Cerebellar nuclear complex (tissue), 1 donor: ENCODE measurements at places on chromosomes 11 and 22.
A peak's percentile ranks its signal among the peaks of the same experiment; 100 is the strongest.

- no peak for DNase-seq
Measured at GRCh38 chr11:114441921-114442320, 2.7 kb downstream of the REXO2 start.

GRCh38 chr22:32558681-32559355 lies 84.2 kb downstream of the FBXO7 start:
- DNase-seq = no peak

DNA sequence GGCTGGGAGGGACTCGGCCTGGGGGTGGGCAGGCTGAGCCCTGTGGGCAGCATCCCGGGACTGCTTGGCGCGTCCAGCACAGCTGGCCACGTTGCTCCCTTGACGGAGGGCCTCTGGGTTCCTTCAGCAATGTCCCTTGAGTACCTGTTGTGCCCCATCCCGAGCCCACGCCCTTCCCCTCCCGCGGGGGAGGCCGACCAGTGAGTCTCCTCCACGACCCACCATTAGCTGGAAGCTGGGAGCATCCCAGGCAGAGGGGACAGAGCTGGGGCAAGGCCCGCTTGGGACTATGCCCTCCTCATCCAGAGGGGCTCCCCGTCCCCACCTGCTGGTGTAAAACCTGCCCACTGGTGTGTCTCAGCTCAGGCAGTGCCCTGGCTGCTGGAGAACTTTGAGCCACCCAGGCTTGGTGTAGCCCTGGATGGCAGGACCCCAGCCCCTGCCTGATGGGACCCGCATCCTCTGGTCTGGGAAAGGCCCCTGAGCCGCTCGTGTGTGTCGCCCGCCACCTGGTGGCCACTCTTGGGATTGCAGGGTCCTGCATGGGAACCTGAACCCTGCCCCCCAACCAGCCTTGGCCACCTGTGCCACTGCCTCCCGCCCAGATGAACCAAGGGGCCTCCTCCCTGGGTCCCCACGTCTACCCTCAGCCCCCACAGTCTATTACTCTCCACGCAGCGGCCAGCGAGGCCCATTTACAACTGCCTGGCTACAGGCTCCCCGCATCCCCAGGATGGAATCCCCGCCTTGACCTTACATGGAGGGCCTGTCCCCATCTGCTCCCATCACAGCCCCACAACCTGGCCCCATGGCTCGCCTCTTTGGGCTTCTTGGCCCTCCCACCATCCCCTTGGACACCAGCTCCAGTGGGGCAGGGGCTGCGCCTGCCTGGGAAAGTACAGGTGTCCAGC lies 16.6 kb upstream of the ARHGAP8 start:
- DNase-seq = no peak

GRCh38 chr22:44025171-44026065 lies 1.3 kb downstream of the PARVB start:
- no peak for DNase-seq

GRCh38 chr22:36469094-36469710 lies 12.2 kb downstream of the TXN2 start:
- no peak for DNase-seq

DNA sequence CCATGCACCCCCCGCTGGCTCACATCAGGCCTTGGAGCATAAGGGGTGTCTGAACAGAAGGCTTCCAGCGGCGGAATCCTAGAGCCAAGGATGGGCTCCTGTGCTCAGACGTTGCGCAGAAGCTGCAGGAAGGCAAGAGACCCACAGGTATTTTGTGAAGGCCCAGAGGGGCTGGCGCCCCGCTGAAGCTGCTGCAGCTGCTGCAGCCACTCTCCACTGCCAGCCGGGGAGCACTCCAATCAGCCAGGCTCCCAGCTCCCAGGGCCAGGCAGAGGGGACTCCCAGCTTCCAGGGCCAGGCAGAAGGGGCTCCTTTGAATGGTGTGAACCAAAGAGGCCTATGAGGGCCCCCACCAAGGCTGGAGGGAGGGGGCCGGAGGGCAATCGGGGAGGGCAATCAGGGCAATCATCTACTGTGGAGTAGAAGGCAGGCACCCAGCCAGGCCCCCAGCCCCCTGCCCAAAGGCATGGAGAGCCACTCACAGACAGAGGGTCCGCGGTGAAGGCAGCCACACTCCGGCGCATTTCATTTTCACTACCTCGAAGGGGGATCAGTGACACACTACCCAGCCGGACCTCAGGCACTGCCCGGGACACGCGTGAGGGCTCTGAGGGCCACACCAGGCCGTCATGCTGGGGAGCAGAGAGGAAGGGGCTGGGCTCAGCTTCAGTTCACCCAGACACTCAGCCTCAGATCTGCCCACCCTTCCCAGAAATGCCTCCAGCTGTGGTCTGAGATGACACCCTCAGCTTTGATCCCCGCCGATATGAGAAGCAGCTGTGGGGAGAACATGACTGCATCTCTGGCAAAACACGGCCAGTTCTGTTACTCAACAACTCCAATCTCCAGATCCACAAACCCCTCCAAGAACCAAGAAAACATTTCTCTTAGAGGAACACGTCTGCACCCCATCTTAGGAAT lies 11.6 kb upstream of the PDE2A start:
- no peak for DNase-seq

DNA sequence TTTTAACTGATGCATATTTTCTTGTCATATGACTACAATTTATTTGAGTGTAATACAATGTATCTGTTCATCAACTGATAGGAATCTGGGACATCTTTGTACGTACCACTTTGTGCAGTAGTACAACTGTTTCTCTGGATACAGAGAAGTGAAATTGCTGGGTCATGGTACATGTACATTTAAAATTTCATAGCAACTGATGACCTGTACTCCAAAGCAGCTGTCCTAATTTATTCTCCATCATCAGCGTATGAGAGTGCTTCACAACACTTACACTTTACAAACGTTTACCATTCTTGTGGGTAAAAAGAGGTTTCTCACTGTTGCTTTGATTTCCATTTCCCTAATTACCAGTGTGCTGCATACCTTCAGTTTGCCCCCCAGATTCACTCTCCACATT lies 552.8 kb upstream of the CADM1 start:
- no peak for DNase-seq

- DNase-seq = peak; percentile 69
Measured at GRCh38 chr11:126702987-126703386, 297.6 kb downstream of the KIRREL3 start.

DNA sequence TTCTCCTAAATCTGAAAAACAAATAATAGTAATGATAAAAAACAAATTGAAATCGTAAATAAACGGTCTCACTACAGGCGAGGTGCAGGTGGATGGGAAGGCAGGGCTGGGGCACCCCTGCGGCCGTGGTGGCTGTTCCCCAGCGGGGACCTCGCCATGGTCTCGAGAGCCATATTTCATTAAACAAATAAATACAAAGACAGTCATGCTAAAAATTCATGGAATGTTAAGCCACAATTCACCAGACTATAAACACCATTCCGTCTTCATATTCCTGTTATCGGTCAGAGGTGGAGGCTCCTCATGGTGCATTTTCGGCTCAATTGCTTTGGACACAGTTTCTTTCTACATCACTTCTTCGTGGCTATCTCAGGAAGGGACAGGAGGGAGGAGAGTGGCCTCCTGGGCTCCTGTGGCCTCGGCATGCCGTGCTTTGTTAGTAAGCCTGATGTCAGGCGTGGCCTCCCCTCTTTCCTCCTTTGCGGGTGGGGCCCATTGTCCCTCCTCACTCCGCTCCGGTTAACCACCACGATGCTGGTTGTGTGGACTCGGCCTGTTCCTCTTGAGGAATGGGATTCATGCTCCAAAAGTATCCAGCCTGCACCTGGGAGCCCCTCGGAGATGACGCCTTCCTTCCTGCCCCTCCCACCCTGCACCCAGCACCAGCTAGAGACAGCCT lies 16.1 kb upstream of the BRSK2 start:
- no peak for DNase-seq

- DNase-seq = no peak
Measured at GRCh38 chr11:93728792-93729128, 12.5 kb downstream of the TAF1D start.

DNA sequence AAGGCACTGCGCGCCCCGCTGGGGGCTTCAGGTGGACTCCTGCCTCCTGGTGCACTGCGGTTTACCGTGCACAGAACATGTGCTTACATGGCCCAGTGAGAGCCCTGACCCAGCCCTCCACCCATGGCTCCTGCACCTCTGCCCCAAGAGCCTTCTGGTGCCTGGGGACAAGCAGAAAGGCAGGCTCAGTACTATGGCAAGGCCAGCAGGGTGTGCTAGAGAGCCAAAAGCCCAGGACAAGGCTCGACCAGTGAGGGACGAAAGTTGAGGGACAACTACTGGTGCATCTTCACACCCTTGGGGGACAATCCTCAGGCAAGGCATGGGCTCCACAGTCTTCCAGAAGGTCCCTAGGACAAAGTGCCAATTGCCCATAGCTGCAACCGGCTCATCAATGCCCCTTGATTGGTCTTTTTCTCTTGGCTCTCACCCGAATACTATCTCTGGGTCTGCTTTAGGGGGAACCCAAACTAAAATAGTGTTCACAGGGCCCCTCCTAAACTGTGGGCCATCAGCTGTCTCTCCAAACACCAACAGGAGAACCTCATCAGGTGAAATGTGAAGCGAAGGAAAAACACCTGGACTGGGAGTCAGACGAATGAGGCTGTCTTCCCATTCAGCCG lies 13.5 kb downstream of the PGA5 start:
- no peak for DNase-seq

- no peak for DNase-seq
Measured at GRCh38 chr22:26912655-26913345, 255.4 kb downstream of the MIAT start.

- DNase-seq = no peak
Measured at GRCh38 chr22:46801331-46801811, 38.9 kb downstream of the TBC1D22A start.

- no peak for DNase-seq
Measured at GRCh38 chr11:7527029-7527428, 13.2 kb downstream of the PPFIBP2 start.

GRCh38 chr11:18972336-18972735 lies 33.1 kb upstream of the MRGPRX1 start:
- no peak for DNase-seq

GRCh38 chr11:122046846-122047245 lies 69.2 kb downstream of the BLID start:
- no peak for DNase-seq

GRCh38 chr22:31094021-31094551 lies 13.0 kb downstream of the SMTN start:
- DNase-seq = peak; percentile 44

GRCh38 chr22:49262167-49262566 lies 565.5 kb downstream of the BRD1 start:
- no peak for DNase-seq

- DNase-seq = no peak
Measured at GRCh38 chr11:27115051-27115650, 74.5 kb downstream of the BBOX1 start.
